ENCODE measurements at places on chromosomes 2 and 18.

DNA sequence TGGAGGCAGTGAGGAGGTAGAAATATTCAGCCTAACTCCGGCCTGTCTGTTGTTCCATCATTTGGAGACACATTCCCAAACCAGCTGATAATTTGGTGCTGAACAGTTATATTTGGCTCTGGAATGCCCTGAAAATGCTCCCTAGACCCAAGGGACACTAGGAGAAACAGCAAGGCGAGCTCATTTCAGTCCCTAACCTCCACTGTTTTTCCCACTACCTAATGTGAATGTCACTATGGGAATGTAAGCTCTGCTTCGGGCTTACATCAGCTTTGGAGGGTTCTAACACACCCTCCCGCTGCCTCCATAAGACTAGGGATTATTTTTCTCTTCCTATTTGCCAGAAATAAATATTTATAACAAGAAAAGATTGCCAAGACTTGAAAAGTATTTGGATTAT, 103.5 kb downstream of the ANTXR1 start:
- no peak for DNase-seq

DNA sequence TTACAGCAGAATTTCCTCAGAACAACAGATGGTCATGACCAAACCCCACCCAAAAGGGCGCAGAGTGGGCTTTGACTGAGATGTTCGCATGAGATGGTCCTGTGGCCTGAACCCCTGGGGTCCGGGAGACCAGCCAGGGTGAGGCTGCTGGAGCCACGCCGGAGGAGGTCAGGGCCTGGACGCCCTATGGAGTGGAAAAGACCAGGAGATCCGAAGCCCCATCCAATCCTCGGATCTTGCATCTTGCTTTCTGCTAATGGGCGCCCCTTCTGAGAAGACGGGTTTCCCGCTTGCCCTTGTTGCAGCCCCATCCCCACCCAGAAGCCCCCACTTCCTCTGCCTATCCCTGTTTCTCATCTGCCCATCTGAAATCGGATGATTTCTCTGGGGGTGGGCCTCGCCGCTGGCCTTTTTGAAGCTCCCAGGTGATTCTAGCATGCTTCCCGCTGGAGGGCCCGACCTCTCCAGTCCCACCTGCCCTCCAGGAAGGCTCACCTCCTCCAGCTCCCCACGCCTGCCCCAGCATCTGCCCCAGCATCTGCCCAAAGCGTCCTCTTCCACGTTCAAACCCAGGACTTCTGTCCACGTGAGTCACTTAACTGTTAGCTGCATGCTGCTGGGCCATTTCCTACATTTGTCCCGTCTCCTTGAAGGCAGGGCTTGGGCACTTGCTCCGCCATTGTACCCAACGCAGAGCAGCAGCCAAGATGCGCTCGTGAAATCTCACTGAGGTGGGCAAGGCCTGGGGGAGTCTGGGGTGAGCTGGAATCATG, 4.3 kb upstream of the CNDP1 start:
- DNase-seq = no peak

- DNase-seq = no peak
Measured at GRCh38 chr2:172926785-172927640, 148.6 kb upstream of the MAP3K20 start.

DNA sequence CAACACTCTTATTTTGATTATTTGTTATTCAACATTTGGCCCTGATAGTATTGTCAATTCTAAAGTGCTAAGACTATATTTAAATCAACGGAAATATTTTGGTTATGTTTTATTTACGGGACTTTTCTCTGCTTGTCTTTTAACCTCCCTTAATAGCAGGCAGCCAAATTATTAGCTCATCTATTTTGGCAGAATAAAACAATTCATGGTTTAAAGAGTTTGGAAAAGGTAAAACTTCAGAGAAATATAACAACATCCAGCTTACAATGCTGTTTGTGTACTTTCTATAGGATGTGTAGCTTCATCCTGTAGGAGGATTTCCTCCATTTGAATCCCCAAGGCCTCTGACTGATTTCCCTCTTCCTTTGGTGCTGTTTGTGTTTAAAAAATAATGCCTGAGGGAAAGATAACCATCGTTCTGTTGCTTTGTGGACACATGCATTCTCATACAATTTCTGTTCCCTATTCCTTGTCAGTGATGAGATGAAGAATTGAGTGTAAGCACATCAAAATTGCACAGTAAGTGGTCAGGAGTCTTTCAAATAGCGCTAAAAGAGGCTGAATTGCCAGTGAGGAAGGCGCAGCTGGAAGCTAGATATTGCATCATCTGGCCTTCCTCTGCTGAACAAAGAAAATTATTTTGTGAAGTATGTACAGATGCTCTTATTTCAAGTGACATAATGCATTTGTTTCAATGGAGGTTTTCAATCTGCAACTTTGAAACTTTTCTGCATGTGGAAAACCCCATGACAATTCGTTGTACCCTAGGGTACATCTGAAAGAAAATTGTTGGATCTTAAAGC, 80.3 kb downstream of the CD28 start:
- DNase-seq = no peak

DNA sequence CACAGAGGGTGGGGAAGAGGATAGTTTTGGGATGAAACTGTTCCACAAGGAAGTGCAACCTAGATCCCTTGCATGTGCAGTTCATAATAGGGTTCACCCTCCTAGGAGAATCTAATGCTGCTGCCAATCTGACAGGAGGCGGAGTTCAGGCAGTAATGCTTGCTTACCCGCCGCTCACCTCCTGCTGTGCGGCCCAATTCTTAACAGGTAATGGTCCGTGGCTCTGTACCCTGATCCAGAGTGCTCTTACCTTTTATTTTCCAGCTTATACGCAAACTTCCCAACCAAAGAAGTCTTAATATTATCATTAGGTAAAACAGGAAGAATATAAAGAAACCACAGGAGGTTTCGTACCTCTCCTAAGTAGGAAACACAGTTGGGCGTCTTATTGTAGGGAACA, 82.7 kb upstream of the CD302 start:
- no peak for DNase-seq

DNA sequence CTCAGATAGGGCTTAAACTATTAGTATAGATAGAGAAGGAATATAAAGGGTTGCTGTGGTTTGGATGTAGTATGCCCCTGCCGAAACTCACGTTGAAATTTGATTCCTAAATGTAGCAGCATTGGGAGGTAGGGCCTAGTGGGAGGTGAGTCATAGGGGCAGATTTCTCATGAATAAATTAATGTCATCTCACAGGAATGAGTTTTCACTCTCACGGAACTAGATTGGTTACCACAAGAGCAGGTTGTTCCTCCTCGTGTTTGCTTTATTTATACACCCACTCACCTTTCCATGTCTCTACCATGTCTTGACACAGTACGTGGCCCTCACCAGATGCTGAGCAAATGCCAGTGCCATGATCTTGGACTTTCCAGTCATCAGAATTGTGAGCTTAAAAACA, 218.2 kb downstream of the RBM43 start:
- no peak for DNase-seq

GRCh38 chr2:6957031-6957714, 40.0 kb downstream of the RNF144A start:
- DNase-seq = no peak

DNA sequence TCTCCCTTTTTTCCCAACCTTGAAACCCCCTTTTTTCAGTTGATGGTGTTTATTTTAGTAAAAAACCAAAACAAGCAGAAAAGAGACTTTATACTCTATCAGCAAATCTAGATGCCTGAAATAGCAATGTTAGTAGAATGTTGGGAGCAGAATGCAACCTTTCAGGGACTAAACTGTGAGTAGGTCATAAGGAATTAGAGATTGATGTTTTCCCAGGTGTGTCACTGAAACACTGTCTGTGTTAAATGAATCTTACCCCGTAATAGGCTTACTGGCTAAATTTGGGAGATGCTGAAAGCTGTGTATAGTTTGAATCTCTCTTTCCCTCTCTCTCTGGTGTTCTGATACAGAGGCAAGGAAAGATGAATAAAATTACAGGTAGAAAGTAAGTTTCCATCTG, 43.8 kb downstream of the AGFG1 start:
- no peak for DNase-seq

GRCh38 chr2:230322561-230323384, 4.2 kb upstream of the SP140L start:
- no peak for DNase-seq

DNA sequence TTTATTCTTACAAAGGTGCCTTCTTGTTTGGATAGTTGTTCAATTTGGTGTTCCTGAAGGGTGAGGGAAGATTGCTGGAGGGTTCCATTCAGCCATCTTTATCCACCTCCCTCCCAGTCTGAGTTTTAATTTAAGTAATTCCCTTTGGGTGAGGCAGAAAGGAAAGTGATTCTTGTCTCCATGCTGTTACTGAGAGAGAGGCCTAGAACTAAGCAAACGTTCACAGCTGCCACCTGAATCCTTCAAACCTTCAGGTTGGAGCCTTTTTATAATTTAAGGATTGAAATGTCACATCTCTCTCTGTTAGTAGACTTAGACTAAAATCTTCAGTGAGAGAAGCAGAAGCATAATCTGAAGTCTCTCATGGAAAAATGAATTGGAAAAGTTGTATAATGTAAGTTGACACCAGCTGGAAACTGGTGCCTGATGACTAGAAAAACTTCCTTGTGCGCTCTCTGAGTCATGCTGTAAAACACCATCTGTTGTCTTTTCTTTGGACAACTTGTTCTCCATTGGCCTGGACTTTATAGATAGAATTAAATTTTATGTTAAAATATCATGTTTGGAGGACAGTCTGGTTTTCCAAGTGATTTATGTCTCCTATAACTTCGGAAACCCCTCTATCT, 14.6 kb downstream of the STRADB start:
- DNase-seq = no peak

DNA sequence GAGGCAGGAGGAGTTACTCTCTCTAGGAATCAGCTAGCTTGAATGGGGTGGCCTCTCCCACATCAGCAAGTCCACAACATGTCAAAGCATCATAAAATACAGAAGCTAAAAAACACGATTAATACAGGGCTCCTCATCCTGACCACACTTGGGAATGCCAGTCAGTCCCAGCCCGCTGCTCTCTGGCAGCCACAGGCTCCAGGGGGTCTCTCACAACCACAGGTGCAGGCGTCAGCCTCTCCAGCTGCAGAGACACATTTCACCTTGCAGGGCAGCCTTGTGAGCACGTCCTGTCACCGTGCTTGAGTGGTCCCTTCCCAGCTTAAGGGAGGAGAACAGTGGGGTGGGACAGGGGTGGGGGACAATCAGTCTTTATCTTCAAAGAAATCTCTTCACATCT, 137.4 kb upstream of the SH3BP4 start:
- DNase-seq = no peak

DNA sequence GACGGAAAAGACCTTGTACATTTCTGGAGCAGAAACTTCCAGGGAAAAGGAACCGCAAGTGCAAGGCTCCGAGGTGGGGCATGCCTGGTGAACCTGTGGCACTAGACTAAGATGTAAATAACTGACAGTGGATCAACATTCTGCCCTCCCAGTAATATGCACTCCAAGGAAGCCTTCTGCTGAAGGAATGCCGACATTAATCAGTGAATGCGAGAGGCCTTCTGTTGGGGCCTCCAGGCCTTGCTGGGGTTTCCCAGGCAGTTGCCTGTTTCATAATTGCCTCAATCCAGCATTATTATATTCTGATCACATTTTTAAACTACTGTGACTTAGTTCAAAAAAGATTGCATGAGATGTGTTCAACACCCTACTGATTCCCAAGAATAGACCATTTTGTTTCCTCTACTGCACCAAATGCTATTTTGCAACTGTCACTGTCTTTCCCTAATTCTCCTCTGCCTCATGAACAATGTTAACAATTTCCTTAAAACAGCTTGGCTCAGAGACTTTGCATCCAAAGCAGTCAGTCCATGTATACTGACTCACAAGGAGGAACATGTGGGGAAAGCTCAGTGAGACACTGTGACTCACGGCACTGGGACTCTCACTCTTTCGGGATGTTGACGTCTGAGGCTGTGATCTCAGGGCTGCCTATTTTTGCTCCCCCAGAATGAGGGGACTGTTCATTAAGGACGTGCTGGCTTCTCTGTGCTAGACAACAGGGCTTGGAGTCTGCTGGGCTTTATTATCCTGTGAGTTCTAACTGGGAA, 10.5 kb upstream of the DSG2 start:
- no peak for DNase-seq

GRCh38 chr18:39698436-39698835, 2132.8 kb upstream of the CELF4 start:
- DNase-seq = no peak
